ENCODE measurements at places on chromosomes 4 and X. TPM values are rescaled to one million over a fixed set of nuclear protein-coding genes. Genes with fewer than 3 reads are reported as not detected.

The SOX3 gene
- total RNA-seq = not detected

The ARHGAP24 gene
- 61.1 TPM for total RNA-seq

The FHIP1A gene
- total RNA-seq = 15.1 TPM

The CT45A10 gene
- total RNA-seq = not detected

The SPANXA2 gene
- not detected for total RNA-seq

The TMPRSS11F gene
- not detected for total RNA-seq

The SERTM2 gene
- total RNA-seq = 0.52 TPM

The DAPP1 gene
- total RNA-seq = 1.6 TPM

The SYTL5 gene
- not detected for total RNA-seq

The TASL gene
- total RNA-seq = 0.52 TPM

Measured in skeletal muscle tissue (tissue), 5 donors.